ENCODE measurements at places on chromosomes 7 and 10. TPM values are rescaled to one million over a fixed set of nuclear protein-coding genes. Genes with fewer than 3 reads are reported as not detected.

DNA sequence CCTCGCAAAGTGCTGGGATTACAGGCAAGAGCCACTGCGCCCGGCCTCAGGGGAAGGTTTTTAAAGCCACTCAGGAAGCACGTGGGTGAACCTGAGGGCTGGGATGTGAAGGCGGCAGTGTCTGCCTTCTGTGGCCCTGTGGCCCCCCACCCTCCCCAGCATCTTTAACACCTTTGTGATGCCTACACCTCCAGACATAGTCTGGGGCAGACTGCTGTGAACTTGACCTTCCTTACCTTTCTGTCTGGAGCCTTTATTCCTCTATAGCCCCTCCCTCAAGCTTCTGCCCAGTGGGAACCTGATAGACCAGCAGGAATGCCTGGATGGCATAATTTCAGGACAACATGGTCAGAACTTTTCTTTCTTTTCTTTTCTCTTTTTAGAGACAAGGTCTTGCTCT, 550.2 kb downstream of the GALNT17 start:
- DNase-seq: no peak

DNA sequence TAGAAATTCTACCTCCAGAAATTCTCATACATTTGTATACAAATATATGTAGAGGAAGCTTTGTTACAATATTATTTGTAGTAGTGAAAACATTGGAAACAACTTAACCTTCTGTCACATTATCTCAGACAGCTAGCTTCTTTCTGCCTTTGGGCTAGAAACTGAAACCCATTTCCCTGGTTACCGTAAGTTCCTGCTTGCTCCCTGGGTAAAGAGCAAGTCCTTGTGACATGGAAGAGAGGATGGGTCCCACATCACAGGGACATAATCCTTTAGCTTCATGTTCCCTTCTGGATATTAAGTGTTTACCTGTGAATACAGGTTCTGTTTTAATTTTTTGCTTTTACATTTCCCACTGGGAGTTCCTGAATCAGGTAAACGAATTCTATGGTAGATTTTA, 41.8 kb downstream of the KLHDC10 start:
- no peak for DNase-seq

DNA sequence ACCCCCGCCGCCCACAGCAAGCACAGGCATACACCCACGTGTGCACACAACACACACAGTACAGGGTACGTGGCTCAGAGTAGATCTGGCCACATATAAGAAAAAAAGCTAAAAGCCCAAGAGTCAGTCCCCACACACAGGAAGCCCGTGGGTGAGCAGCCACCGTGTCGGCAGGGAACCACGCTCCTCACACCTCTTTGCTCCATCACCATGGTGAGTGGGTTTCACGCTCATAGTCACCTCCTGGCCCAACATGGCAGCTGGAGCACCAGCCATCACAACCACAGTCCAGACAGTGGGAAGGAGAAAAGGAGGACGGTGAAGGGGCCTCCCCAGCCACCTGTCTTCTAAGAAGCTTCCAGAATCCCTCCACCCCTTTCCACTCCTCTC, 76.0 kb upstream of the PDGFA start:
- DNase-seq: no peak

- no peak for DNase-seq
Measured at GRCh38 chr10:93584445-93584844, 16.6 kb downstream of the RBP4 start.

DNA sequence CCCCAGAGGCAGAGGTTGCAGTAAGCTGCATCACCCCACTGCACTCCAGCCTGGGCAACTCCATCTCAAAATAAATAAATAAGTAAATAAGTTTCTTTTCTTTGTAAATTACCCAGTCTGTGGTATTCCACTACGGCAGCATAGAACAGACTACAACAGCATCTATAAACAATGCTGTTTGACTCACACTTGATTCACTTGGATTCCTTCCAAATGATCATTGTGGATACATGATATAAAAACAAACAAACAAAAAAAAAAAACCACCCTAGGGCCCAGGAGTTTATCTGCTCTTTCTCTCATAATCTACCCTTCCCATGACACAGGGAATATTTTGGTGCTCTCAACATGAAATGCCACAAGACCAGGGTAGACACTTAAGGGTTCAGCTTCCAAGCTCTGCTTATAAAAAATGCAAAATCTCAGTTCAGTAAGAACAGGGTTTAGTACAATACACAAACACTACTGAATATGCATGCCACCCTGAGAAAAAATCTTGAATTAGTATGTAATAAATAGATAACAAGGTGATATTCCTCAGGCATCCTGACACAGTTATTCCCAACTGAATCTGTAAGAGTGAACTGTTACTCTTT, 200.9 kb downstream of the FAM107B start:
- no peak for DNase-seq

DNA sequence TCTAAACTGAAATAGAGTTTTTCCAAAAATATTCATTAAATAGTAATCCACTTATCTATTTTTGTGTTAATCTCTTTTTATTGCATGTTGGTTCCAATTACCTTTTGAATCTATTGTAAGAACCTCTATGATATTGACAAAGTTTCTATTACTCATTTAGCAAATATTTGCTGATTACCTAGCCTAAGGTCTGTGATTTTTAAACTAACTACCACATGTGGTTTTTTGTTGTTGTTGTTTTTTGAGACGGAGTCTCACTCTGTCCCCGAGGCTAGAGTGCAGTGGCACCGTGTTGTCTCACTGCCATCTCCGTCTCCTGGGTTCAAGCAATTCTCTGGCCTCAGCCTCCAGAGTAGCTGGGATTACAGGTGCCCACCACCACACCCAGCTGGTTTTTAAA, 2.0 kb upstream of the ASB13 start:
- DNase-seq: no peak

- no peak for DNase-seq
Measured at GRCh38 chr7:2940466-2940865, 96.4 kb upstream of the GNA12 start.

CACNB2 gene
- 4.9 TPM for total RNA-seq

CYP3A5 gene
- total RNA-seq: 53.0 TPM

PTEN gene
- 80.6 TPM for total RNA-seq

ACTL6B gene
- 2.4 TPM for total RNA-seq
